NCI-H2029 treated with DMSO at 0.1 percent for 48 hours (cell line): ENCODE measurements at places on chromosomes 3 and 15.

- no peak for DNase-seq
These were observed 546.9 kb downstream of the IGSF11 start for GRCh38 chr3:118487734-118488133.

DNA sequence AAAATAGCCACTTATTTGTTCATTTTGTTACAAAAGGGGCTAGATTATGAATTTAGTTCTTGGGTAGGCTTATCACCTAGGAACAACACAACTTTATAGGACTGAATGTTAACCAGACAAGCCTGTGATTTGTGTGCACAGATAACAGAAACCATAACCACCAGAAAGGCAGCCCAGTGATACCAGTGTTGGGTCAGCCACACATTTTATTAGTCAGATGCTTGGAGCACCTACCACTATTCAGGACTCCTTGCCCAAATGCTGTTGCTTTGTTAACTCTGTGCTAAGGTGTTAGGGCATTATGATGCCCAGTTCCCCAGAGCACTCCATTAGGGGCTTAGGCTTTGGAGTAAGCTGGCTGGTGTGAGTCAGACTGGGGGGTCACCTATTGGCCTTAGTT lies 22.5 kb downstream of the PLCL2 start:
- DNase-seq = no peak

DNA sequence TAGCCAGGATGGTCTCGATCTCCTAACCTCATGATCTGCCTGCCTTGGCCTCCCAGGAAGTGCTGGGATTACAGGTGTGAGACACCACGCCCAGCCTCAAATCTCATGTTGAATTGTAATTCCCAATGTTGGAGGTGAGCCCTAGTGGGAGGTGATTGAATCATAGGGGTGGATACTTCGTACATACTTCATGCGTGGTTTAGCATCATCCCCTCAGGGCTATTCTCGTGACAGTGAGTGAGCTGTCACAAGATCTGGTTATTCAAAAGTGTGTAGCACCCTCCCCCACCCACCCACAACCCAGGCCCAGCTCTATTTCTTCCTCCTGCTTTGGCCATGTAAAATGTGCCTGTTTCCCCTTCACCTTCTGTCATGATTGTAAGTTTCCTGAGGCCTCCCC lies 236.9 kb upstream of the IL12A start:
- no peak for DNase-seq

DNA sequence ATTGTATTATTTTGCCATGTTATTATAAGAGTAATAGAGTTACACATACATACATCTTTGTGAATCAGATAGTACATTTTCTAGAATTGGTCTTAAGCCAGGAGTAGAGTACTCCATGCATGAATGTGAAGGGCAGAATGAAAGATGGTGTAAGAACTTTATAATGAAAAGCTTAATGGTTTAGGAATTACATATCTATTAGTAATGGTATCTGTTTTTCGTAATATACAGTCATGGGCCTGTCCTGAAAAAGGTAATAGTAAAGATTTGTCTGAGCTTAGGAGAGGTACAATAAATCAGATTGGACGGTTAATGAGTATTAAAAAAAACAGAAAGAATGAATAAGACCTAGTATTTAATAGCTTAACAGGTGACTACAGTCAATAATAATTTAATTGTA lies 118.2 kb upstream of the PRTG start:
- no peak for DNase-seq

GRCh38 chr3:195162033-195162669 lies 108.8 kb downstream of the XXYLT1 start:
- DNase-seq = no peak
